ENCODE measurements at places on chromosomes 2 and 18. TPM values are rescaled to one million over a fixed set of nuclear protein-coding genes. Genes with fewer than 3 reads are reported as not detected.

Gene ICOS
- total RNA-seq: 49.6 TPM

DNA sequence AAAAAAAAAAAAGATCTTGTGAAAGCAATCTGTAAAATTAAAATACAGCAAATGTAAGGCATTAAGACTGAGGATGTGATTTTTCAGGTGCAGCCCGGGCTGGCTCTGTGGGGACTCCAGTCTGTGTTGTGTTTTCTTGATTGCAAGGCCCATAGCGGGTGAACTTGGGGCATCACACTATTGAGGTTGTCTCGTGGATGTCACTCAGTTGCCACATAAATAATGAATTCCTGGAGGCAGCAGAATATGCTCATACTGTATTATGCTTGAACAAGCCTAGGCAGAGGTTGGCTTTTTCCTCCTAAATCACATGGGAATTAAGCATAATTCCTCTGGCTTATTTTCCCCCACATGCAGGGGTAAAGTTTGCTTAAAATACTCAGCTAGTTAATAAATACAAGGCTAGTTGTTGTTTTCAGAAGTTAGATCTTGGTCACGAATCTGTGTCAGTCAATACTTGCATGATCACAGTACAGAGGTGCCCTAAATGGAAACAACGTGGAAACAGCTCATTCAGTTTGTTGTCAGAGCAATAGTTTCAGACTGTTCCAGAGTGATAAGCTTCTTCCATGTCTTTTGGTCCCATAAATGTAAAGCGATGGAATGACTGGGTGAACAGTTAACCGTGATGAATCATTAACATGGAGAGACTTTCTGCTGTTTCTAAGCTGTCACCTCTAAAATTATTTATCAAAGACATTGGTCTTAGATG is 16.4 kb downstream of the GEMIN6 start:
- H3K27ac ChIP-seq: no peak overlapping the region
- peaks cover 4% of the 10 kb centered on the region for H3K36me3 ChIP-seq
- no peak for DNase-seq

Gene CAPG
- 41.7 TPM for total RNA-seq

DNA sequence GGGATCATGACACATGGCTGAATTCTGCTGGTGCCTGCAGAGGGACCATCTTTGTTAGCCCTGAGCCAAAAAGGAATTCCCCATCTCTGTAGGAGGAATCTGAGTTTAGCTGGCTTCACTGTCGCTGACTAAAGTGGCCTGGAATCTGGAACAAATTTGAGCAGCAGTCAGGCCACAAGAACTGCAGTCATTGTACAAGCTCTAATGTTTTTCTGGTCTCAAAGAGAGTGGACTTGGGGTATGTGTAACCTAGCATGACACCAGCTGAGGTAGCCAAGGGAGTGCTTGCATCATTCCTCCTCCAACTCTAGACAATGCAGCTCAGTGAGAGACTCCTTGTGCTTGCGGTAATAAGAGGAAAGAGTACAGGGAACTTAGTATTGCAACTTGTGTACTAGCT is 539.1 kb upstream of the LRRTM4 start:
- no peaks in the 10 kb centered on the region for H3K36me3 ChIP-seq
- no peaks in the 10 kb centered on the region for H3K27me3 ChIP-seq
- no peak overlapping the region for H3K27ac ChIP-seq
- no peak overlapping the region for H3K4me3 ChIP-seq
- no peaks in the 10 kb centered on the region for H3K4me1 ChIP-seq
- no peak for DNase-seq

- peaks cover 14% of the 10 kb centered on the region for H3K27me3 ChIP-seq
- no peak for DNase-seq
- no peak overlapping the region for H3K4me3 ChIP-seq
Measured at GRCh38 chr2:69298862-69299261, 88.2 kb downstream of the GFPT1 start.

DNA sequence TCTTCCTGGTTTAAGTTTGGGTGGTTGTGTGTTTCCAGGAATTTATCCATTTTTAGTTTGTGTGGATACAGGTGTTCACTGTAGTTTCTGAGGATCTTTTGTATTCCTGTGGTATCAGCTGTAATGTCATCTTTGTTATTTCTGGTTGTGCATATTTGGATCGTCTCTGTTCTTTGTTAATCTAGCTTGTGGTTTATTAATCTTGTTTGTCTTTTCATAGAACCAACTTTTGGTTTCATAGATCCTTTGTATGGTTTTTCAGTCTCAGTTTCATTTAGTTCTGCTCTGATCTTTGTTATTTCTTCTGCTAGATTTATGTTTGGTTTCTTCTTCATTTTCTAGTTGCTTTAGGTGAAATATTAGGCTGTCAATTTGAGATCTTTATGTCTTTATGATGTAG is 202.4 kb upstream of the ZSWIM2 start:
- no peaks in the 10 kb centered on the region for H3K27me3 ChIP-seq
- H3K4me1 ChIP-seq: no peaks in the 10 kb centered on the region
- no peak overlapping the region for H3K27ac ChIP-seq
- H3K4me3 ChIP-seq: no peak overlapping the region

DNA sequence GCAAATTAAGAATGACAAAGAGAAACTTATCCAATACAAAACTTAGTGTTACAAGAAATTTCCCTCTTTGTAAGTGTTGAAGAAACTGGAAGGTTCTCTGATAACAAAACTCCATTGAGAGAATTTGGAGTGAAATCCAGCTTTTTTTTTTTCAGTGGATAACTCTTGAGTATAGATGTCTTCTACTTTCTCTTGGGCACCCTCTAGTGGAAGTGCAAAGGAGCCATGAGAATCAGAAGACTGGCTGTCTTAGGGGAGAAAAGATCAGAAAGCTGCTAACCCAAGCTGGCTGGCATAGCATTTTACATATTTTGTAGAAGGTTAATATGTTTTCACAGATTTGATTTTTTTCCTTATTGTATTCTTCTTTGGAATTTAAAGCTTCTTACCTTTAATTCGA is 138.8 kb upstream of the SATB2 start:
- no peak for DNase-seq
- no peak overlapping the region for H3K27ac ChIP-seq
- H3K4me3 ChIP-seq: no peak overlapping the region
- no peaks in the 10 kb centered on the region for H3K4me1 ChIP-seq

DNA sequence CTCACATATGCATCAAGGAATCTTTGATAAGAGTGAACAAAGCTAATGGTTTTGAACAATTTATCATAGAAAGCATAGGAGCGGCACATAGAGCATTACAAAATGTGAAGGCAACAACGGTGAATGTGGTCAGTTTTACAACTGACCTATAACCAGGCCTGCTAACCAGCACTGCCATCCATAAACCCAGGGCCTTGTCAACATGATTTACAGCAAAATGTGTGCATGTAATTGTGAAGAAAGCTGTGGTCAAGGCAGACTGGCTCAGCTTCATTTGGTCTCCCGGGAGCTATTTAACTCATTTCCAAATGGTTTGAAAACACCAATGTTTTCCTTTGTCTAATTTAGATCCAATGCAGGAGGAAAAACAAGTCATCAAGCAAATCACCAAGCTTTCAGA is 119.8 kb downstream of the DHRS9 start:
- no peak for DNase-seq
- H3K4me3 ChIP-seq: no peak overlapping the region
- no peak overlapping the region for H3K27ac ChIP-seq
- no peaks in the 10 kb centered on the region for H3K27me3 ChIP-seq
- no peaks in the 10 kb centered on the region for H3K36me3 ChIP-seq
- H3K4me1 ChIP-seq: no peaks in the 10 kb centered on the region

DNA sequence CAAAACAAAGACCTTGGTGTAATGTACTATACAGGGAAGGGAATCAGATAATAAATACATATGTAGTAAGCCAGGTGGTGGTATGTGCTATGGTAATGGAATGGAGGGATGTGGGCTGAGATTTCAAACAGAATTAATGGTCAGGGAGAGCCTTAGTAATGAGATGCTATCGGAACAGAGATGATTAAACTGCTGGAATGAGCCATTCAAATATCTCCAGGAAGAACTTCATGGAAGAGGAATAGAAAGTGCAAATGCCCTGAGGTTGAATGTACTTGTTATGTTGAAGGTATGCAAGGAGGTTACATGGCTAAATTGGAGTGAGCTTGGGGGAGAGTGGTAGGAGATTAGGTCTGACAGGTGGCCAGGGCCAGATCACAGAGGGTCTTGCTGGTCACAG is 5.1 kb downstream of the SERPINB11 start:
- H3K4me3 ChIP-seq: no peak overlapping the region
- H3K27ac ChIP-seq: no peak overlapping the region
- no peak for DNase-seq
- no peaks in the 10 kb centered on the region for H3K36me3 ChIP-seq
- no peaks in the 10 kb centered on the region for H3K4me1 ChIP-seq

GRCh38 chr2:100592226-100592625 is 29.4 kb downstream of the PDCL3 start:
- no peaks in the 10 kb centered on the region for H3K36me3 ChIP-seq
- H3K4me3 ChIP-seq: no peak overlapping the region
- H3K27ac ChIP-seq: no peak overlapping the region
- peaks cover 6% of the 10 kb centered on the region for H3K27me3 ChIP-seq

Gene SMPD4
- total RNA-seq: 62.9 TPM

Gene STON1
- total RNA-seq: 2.6 TPM

DNA sequence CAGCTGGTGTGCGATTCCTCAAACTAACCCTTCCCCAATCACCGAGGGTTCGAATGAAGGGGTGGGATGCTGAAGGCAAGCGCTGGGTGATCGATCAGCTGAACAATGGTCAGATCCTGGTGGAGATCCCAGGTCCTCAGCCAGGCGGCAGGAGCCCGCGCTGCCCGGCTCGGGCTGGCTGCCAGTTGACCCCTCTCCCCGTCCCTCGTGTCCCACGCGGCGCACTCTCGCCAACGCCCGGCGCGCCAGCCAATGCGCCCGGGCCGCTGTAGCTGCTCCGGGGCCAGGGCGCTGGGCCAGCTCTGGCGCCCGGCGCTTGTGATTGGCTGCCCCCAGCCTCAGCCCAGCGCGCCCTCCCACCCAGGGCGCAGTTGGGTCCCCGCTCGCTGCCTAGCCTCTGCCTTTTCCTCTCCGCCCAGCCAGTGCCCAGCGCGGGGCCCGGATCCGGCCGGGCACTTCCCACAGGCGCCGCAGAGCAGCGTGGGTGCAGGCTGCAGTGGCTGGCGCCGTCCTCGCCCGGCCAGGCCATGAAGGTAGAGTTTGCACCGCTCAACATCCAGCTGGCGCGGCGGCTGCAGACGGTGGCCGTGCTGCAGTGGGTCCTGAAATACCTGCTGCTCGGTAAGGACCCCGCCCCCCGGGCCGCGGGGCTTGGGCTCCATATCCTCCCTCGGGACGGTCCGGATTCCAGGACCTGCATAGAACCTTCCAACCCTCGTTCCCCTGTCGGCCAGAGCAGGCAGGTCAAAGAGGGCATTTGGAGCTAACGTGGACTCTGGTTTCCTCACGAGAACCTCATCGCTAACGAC is at the start of gene MOGAT1:
Gene MOGAT1 (plus strand): TSS at position 400 of the 809 bp plus-strand sequence. CDS start 128 bp downstream, at position 528.
- no peaks in the 10 kb centered on the region for H3K36me3 ChIP-seq
- H3K4me3 ChIP-seq: peak within 1 kb of the TSS; percentile 62
- H3K27ac ChIP-seq: no peak within 1 kb of the TSS
- H3K27me3 ChIP-seq: peaks cover 15% of the 10 kb centered on the region
- no peak for DNase-seq

DNA sequence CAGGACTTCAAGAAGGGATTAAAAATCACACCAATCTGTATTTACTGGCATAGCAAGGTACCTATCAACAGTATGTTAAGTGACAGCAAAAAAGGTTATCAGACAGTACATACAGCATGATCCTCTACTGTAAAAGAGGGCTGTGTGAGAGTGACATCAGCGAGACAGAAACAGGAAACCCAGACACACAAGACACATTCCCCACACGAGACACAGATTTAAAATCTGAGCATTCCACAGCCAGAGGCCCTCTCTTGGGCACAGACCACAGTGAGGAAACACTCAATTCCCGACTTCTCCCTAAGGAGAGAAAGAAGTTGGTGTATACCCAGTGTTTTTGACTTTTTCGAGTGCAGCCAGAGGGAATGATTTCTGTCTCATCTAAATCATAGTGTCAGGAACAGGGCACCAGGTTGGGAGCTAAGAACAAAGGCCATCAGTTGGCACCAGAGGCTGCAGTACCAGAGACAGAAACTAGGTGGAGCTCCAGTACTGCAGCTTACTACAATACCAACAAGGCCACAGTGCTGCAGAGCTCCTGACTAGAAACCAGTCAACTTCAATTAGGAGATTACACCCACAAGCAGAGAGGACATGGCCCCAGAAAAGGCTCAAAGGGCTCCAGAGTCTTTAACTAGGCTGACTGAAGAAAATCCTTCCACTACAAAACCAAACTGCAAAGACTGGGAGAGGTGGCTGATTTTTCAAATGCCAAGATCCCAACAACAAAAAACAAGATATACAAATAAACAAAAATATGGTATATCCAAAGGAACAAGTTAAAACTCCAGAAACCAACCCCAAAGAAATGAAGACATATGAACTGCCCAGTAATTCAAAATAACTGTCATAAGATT is 41.0 kb downstream of the UNC50 start:
- no peak overlapping the region for H3K4me3 ChIP-seq
- peak overlapping the region; percentile 31 for H3K27ac ChIP-seq
- no peaks in the 10 kb centered on the region for H3K27me3 ChIP-seq
- H3K36me3 ChIP-seq: peaks cover 9% of the 10 kb centered on the region
- H3K4me1 ChIP-seq: peaks cover 25% of the 10 kb centered on the region

- H3K4me3 ChIP-seq: no peak overlapping the region
- no peaks in the 10 kb centered on the region for H3K36me3 ChIP-seq
- no peak overlapping the region for H3K27ac ChIP-seq
- DNase-seq: no peak
- H3K4me1 ChIP-seq: no peaks in the 10 kb centered on the region
Measured at GRCh38 chr2:150575861-150576260, 88.4 kb upstream of the RND3 start.

Gene APCDD1
- not detected for total RNA-seq

Gene SERPINB8
- total RNA-seq: 14.7 TPM

GRCh38 chr2:218360453-218360852 is 3.8 kb downstream of the CATIP start:
- no peaks in the 10 kb centered on the region for H3K36me3 ChIP-seq
- DNase-seq: no peak
- no peak overlapping the region for H3K4me3 ChIP-seq
- H3K27me3 ChIP-seq: no peaks in the 10 kb centered on the region
- H3K27ac ChIP-seq: no peak overlapping the region

GRCh38 chr2:42927334-42928160 is 135.2 kb upstream of the HAAO start:
- H3K27ac ChIP-seq: no peak overlapping the region
- no peak for DNase-seq
- no peaks in the 10 kb centered on the region for H3K27me3 ChIP-seq
- H3K4me1 ChIP-seq: no peaks in the 10 kb centered on the region
- H3K4me3 ChIP-seq: no peak overlapping the region

GRCh38 chr2:216733046-216733445 is 37.7 kb upstream of the IGFBP5 start:
- H3K27me3 ChIP-seq: no peaks in the 10 kb centered on the region
- H3K36me3 ChIP-seq: no peaks in the 10 kb centered on the region
- no peak overlapping the region for H3K27ac ChIP-seq

GRCh38 chr2:240296476-240297255 is 138.8 kb upstream of the GPC1 start:
- H3K4me3 ChIP-seq: no peak overlapping the region
- peaks cover 35% of the 10 kb centered on the region for H3K27me3 ChIP-seq
- no peak for DNase-seq
- H3K27ac ChIP-seq: no peak overlapping the region
- H3K4me1 ChIP-seq: no peaks in the 10 kb centered on the region

Gene RND3
- 0.90 TPM for total RNA-seq
